ENCODE measurements at places on chromosomes 3 and 15. TPM values are rescaled to one million over a fixed set of nuclear protein-coding genes. Genes with fewer than 3 reads are reported as not detected.

The LRRC15 gene
- not detected for total RNA-seq

The TGM4 gene
- total RNA-seq, result not detected

DNA sequence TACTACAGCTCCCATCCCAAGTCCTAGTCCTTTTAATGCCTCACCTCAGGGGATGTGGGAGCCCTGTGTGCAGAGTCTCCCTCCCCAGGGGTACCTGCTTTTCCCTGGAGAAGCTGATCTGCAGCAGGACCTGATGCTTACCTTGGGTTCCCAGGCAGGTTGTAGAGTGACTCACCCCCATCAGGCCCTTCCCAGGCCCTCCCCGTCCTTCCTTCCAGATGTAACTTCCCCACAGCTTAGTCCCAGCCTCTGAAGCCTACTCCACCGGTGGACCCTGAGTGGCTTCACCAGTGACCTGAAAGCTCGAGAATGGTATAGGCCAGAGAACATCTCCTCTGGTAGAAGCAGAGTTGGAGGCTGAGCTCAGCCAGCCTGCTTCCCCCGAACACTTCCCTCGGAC lies 254.2 kb upstream of the STT3B start:
- no peak for DNase-seq

GRCh38 chr15:64571857-64572291 lies 111.5 kb downstream of the ZNF609 start:
- no peak for DNase-seq

GRCh38 chr15:86336051-86336788 lies 256.5 kb downstream of the AGBL1 start:
- DNase-seq, result no peak

GRCh38 chr15:58479941-58480340 lies 48.1 kb downstream of the LIPC start:
- DNase-seq, result no peak

GRCh38 chr3:152720951-152721718 lies 113.8 kb upstream of the P2RY1 start:
- no peak for DNase-seq

GRCh38 chr15:67468416-67468815 lies 52.5 kb upstream of the C15orf61 start:
- no peak for DNase-seq
